ENCODE measurements at places on chromosomes 7 and 10. TPM values are rescaled to one million over a fixed set of nuclear protein-coding genes. Genes with fewer than 3 reads are reported as not detected.

CLRN3 gene
- total RNA-seq = not detected

DNA sequence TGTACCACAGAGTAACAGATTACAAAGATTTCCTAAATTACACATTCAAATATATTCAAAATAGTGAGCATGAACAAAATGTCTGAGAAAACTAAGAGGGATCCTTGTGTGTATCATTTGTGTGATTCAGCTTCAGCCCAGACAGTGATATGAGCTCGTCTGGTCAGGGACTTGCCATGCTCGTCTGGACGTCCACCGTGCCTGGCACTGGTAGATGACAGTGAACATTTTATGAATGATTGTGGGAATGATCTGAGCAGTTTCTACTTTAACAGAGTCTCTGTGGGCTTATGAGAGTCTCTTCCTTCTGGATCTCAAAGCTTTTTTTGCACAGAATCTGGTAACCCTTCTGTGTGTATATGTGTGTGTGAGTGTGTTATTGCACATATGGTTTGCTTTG, 34.2 kb upstream of the ANKRD2 start:
- DNase-seq = peak; percentile 51

DNA sequence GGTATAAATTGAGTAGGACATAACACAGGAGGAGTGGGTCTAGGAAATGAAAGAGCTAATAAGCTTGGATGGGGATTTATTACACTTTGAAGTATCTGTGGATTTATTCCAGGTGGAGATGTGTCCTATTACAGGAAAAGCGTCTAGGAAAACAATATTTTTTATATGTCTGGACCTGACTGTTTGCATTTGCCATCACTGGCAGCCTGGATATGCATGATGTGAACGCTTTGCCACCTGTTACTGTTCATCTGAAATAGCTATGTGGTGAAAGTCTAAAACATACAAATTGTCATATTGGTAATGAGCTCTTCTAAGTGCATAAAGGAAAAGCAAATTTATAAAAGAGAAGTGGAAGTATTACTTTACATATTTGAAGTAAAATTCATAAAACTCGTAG, 31.6 kb upstream of the AGMO start:
- no peak for DNase-seq

SPDYE6 gene
- total RNA-seq = not detected

OPN1SW gene
- total RNA-seq = not detected
